ENCODE measurements at places on chromosomes 11 and 22. TPM values are rescaled to one million over a fixed set of nuclear protein-coding genes. Genes with fewer than 3 reads are reported as not detected.

GRIA4 gene
- not detected for total RNA-seq

AMPD3 gene
- total RNA-seq = 11.8 TPM

SCGB1C1 gene
- total RNA-seq = not detected

DNA sequence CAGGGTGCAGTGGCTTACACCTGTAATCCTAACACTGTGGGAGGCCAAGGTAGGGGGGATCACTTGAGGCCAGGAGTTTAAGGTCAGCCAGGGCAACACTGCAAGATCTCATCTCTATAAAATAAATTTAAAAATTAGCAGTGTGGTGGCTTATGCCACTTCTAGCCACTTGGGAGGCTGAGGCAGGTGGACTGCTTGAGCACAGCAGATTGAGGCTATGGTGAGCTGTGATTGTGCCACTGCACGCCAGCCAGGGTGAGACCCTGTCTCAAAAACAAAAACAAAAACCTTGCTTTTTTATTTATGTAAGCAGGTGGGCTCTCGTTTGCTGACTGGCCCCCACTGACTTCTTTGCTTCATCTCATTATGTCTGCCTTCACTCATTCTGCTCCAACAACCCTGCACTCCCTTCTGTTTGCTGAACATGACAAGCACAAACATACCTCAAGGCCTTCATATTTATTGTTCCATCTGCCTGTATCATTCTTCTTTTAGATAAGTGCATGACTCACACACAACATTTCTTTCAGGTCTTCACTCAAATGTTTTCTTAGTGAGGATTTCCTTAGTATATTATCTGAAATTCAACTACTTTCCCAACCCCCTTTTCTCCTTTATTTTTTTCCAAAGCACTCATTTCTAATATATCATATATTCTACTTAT is 32.4 kb upstream of the CLNS1A start:
- H3K27me3 ChIP-seq = no peaks in the 10 kb centered on the region
- DNase-seq = peak; percentile 68
- H3K36me3 ChIP-seq = peaks cover 17% of the 10 kb centered on the region
- H3K27ac ChIP-seq = peak overlapping the region; percentile 34

SHANK3 gene
- total RNA-seq = 6.8 TPM

- H3K36me3 ChIP-seq = peaks cover 76% of the 10 kb centered on the region
- H3K4me1 ChIP-seq = no peaks in the 10 kb centered on the region
- no peak overlapping the region for H3K27ac ChIP-seq
- H3K4me3 ChIP-seq = no peak overlapping the region
- no peak for DNase-seq
- H3K27me3 ChIP-seq = no peaks in the 10 kb centered on the region
Observed at GRCh38 chr11:134153147-134153905, 70.4 kb downstream of the NCAPD3 start.

DNHD1 gene
- total RNA-seq = 9.3 TPM

MGAT3 gene
- not detected for total RNA-seq

DNA sequence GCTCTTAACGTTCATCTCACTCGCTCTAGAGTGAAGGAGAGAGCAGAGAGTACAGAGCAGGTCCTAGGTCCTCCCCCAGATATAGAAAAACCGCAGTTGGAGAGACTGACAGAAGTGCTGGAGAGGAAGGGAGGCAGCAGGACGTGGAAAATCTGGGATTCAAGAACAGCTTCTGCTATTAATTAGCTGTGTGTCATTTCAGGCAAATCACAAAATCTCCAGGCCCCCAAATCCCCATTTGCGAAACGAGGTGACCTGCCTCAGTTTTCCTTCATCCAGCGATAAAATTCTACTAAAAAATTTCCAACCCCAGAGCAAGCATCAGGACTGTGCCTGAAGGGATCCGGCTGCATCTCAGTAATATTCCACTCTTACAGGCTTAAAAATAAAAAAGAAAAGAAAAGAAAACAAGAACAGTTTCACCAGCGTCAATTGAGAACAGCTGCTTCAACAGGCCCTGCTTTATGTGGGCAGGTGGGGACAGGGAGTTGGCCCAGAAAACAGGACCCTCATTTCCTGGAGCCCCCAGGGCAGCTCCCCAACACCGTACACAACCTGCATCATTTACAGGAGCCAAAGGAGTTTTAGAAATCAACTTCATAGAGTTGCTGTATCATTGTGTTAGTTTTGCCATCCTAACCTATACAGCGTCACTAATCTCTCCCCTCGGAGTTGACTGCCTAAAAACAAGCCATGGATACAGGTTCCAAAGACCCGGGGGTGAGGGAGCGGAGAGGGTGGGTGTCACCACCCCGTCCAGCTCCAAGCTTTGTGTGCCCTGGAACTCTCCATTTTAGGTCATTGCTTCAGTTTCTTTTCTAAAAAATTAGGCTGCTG is 2.3 kb upstream of the MALAT1 start:
- peaks cover 56% of the 10 kb centered on the region for H3K4me1 ChIP-seq
- peak overlapping the region; percentile 32 for H3K4me3 ChIP-seq
- DNase-seq = no peak
- no peaks in the 10 kb centered on the region for H3K27me3 ChIP-seq
- peaks cover 22% of the 10 kb centered on the region for H3K36me3 ChIP-seq

DNA sequence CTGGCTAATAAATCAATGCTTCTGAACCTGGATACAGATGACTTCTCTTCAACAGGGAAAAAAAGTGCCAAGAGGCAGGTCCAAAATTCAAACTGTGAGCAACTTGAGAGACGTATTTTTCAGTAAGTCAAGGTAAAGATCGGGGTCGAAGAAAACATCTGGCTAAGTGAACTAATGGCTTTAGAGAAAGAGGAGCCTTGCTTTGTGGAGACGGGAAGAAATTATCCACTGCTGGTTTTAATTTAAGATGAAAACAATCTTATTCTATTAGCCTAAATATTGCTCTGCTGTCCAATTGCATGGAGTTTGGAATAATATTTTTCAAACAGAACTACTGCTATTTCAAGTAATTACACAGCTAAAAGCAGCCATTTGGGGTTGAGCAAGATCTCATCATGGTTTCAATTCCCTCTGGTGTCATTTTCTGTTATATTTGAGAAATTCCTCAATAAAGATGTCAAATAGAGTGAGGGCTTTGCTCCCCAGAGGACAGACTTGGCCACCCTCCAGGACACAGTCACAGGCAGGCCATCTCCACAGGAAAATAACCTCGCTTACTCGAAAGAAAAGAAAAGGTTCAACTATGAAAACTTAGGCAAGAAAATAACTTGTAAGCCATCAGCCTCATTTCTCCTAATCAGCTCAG is 29.8 kb downstream of the SCUBE1 start:
- no peaks in the 10 kb centered on the region for H3K36me3 ChIP-seq
- DNase-seq = no peak
- H3K27ac ChIP-seq = no peak overlapping the region
- no peak overlapping the region for H3K4me3 ChIP-seq
- H3K4me1 ChIP-seq = no peaks in the 10 kb centered on the region
- peaks cover 39% of the 10 kb centered on the region for H3K27me3 ChIP-seq

DNA sequence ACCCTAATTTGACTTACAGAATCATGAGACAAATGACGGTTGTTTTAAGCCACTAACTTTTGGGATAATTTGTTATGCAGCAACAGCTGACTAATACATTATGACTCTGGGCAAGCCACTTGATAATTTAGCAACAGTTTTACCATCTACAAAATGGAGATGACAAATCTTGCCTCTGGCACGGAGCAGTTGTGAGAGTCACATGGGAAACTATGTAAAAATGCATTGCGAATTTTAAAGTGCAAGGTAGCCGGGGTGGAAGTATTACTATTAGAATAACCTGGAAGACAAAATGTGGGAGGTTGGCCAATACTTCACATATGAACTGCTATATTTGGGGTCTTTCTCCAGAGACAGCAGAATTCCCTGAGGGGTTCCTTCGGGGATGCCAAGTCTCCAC is 328.7 kb downstream of the CTTN start:
- H3K27ac ChIP-seq = no peak overlapping the region
- H3K36me3 ChIP-seq = no peaks in the 10 kb centered on the region
- H3K27me3 ChIP-seq = no peaks in the 10 kb centered on the region

DNA sequence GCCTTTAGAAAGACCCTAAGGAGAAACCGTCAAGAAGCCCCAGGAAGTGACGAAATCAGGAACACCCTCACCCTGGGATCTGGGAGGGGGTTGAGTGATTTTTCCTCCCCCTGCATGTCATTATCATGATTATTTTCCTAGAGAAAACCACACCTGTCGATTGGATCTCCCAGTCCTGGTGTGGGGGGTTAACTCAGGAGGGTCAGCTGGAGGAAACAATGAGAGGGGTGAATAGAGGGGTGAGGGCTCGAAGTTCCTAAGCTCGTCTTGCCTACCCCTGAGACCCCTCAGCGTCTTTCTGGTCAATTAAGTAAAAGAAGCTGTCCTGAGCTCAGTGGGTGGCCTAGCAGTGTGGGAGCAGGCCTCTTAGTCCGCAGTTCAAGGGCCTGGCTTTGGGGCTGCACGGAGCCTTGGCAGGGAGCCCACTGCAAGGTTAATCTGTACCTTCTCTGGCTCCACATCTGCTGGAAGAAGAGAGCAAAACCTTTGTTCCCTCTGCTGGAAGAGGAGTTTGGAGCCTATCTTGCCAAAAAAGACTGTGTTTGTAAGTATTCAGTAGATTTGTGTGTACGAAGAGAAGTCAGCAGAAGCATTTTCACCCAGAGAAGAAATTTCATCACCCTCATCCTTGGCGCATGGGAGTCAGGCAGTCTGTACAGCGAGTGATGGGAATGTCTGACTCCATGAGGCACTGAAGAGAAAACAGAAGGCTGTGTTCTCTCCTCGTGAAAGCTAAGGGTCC is 34.2 kb upstream of the FTH1 start:
- H3K27ac ChIP-seq = no peak overlapping the region
- H3K4me1 ChIP-seq = peaks cover 6% of the 10 kb centered on the region
- H3K36me3 ChIP-seq = peaks cover 7% of the 10 kb centered on the region
- no peak for DNase-seq
- H3K4me3 ChIP-seq = no peak overlapping the region
- no peaks in the 10 kb centered on the region for H3K27me3 ChIP-seq

GRCh38 chr22:20919718-20920117 is 2.5 kb downstream of the CRKL start:
- H3K27me3 ChIP-seq = no peaks in the 10 kb centered on the region
- H3K4me3 ChIP-seq = peak overlapping the region; percentile 99

AIFM3 gene
- total RNA-seq = 1.5 TPM

- H3K27me3 ChIP-seq = peaks cover 5% of the 10 kb centered on the region
- H3K27ac ChIP-seq = no peak overlapping the region
- H3K36me3 ChIP-seq = no peaks in the 10 kb centered on the region
- no peak for DNase-seq
- H3K4me1 ChIP-seq = no peaks in the 10 kb centered on the region
Observed at GRCh38 chr11:39972461-39972860, 1487.0 kb downstream of the LRRC4C start.

DNA sequence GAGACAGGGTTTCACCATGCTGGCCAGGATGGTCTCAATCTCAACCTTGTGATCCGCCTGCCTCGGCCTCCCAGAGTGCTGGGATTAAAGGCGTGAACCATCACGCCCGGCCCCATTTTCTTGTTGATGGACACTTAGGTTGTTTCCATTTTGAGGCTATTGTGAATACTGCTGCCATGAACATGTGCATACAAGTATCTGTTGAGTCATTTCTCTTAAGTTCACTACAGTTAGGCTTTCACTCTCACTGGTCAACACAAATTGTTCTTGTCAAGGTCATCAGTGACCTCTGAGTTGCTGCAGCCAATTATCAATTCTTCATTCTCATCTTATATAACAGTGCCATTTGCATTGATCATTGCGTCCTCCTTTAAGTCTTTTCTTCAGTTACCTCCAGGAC is 13.0 kb upstream of the ZBTB44 start:
- no peaks in the 10 kb centered on the region for H3K27me3 ChIP-seq
- no peak overlapping the region for H3K27ac ChIP-seq
- no peaks in the 10 kb centered on the region for H3K36me3 ChIP-seq
- H3K4me1 ChIP-seq = no peaks in the 10 kb centered on the region
- no peak overlapping the region for H3K4me3 ChIP-seq

GRCh38 chr11:64358907-64359711 is at the start of gene RPS6KA4:
TSS of gene RPS6KA4 (plus strand) at chr11:64359162. CDS start at chr11:64359236, 74 bp downstream.
- DNase-seq = peak; percentile 82
- H3K36me3 ChIP-seq = peaks cover 25% of the 10 kb centered on the region
- H3K4me3 ChIP-seq = peak within 1 kb of the TSS; percentile 92
- no peaks in the 10 kb centered on the region for H3K27me3 ChIP-seq

- no peak for DNase-seq
- H3K4me3 ChIP-seq = no peak within 1 kb of the TSS
- no peak within 1 kb of the TSS for H3K27ac ChIP-seq
- H3K27me3 ChIP-seq = peaks cover 27% of the 10 kb centered on the region
- no peaks in the 10 kb centered on the region for H3K36me3 ChIP-seq
Observed at GRCh38 chr11:18046116-18046777, at the start of gene TPH1. TSS of gene TPH1 (minus strand) at chr11:18046269. CDS start at chr11:18040762, 5,507 bp downstream.

DNA sequence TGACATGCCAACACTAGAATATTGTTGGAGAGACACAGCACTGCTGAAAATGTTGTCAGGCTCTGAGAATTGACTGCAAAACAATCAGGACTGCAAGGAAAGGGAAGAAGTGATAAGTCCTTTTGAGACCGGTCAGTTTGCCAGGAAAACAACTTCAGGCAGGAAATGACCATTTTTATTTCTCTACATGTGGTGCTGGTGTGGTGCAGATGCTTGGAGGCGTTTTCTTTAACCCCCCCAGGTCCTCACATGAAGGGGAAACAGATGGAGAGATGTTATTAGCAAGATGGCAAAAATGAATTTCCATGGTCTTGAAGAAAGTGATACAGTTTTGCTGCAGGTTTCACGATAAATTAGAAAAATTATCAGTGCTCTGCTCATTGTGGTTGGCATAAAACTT is 5.7 kb downstream of the AP2A2 start:
- no peaks in the 10 kb centered on the region for H3K27me3 ChIP-seq
- H3K36me3 ChIP-seq = no peaks in the 10 kb centered on the region
- H3K4me3 ChIP-seq = no peak overlapping the region
- no peak for DNase-seq

DNA sequence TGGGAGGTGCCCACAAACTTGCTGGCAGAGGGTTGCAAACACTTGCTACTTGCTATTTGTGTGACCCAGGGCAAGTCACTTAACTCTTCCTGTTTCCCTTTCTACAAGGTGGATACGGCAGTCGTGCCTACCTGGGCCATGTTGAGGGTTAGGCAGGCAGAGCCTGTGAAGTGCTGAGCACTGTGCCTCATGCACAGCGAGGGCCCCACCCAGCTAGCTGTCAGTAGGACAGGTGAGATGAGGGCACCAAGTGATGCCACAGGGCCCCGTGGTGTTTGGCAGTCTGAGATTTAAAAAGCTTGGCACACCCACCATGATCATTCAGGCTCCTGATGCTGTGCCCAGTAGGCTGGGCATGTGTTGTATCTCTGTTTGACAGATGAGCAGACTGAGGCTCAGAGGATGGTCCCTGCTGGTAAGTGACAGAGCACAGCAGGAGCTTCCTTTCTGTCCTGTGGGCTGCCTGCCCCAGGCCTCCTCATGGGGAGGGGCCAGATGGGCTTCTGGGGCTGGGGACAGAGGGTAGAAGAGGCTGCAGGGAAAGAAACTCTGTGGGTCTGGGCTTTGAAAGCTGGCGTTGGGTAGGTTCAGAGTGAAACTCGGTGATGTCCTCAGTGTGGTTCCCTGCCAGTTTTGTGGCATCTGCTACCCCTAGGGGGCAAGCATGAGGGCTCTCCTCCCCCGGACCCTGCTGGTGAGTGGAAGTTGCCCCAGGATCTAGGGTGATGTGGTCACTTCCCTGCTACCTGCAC is 59.3 kb downstream of the TSPAN18 start:
- no peaks in the 10 kb centered on the region for H3K4me1 ChIP-seq
- no peak overlapping the region for H3K4me3 ChIP-seq
- H3K36me3 ChIP-seq = no peaks in the 10 kb centered on the region
- H3K27me3 ChIP-seq = peaks cover 20% of the 10 kb centered on the region

Data from PC-3 (cell line).